ENCODE measurements at places on chromosomes 5 and 9.

- no peak for DNase-seq
These were observed 105.7 kb upstream of the KLF9 start for GRCh38 chr9:70519912-70520724.

GRCh38 chr9:83070261-83070660 lies 7.3 kb upstream of the RASEF start:
- no peak for DNase-seq

DNA sequence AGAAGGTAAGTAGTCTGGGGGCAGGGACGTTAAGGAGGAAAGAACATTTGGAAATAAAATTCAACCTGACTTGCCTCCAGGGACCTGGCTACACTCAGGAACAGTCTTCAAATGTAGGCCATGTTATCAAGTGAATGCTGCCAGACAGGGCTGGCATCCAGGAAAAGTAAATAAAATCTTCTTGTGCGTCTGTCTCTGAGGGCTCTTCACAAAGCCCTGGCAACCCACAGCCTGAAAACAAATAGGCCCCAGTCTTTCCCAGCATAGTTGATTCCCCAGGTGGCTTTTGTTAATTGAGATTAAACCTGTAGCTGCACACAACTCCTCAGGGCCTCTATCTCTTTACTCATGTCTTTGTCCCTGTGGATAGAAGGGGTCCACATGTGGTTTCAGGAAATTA lies 55.4 kb downstream of the STK32A start:
- DNase-seq = peak; percentile 88

- no peak for DNase-seq
These were observed 48.9 kb upstream of the SPIN1 start for GRCh38 chr9:88339317-88339716.

- DNase-seq = peak; percentile 35
These were observed 116.0 kb downstream of the NMUR2 start for GRCh38 chr5:152288917-152289595.

- DNase-seq = no peak
These were observed 79.9 kb upstream of the APC start for GRCh38 chr5:112657804-112658203.

GRCh38 chr5:73783828-73784227 lies 157.8 kb downstream of the ARHGEF28 start:
- peak; percentile 46 for DNase-seq

DNA sequence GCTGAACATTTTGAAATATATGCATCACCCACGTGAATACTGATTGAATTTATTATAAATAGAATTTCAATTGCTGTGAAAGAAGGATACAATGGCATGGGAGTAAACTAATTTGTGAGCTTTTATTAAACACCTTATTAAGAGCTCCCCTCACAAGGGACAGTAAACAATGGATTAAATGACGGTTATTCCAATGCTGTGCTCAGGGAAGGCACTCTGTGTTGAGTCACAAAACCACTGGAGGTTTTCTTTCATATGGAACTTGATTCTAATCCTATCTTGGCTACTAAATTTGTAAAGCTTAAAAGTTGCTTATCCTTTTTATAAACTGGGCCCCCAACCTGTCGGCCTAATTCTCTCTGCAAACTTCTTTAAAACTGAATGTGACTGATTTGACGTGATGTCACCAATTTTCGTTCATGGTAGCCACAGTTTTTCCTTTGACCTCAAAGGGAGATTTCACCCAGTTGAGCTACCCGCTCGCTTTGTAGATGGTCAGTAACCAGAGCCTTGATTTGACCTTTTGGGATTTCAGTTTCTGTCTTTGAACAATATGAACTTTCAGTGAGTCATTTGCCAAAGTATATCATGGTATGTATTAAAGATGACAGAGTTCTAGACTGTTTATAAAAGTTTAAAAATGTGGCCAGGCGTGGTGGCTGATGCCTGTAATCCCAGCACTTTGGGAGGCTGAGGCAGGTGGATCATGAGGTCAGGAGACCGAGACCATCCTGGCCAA lies 61.3 kb upstream of the PIK3R1 start:
- DNase-seq = no peak

GRCh38 chr9:88889386-88889785 lies 101.9 kb upstream of the S1PR3 start:
- DNase-seq = no peak

GRCh38 chr5:142433526-142434321 lies 108.9 kb upstream of the SPRY4 start:
- DNase-seq = no peak

DNA sequence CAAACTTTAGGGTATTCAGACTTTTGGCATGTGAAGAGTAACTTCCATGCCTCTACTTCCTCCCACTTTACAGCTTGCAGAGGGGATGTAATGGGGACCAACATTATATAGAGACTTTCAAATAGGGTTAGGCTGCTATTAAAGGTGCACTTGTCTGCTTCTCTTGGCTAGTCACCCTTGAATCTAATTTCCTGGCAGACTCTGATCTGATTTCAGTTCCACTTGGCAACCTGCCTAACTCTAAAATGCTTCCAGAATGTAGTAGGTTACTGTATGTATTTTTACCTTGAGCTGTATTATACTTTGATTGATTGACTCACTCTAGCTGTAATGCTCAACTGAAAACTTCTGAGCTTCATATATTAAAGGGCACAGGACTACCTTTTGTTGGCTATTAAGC lies 693.4 kb downstream of the KCTD16 start:
- no peak for DNase-seq

DNA sequence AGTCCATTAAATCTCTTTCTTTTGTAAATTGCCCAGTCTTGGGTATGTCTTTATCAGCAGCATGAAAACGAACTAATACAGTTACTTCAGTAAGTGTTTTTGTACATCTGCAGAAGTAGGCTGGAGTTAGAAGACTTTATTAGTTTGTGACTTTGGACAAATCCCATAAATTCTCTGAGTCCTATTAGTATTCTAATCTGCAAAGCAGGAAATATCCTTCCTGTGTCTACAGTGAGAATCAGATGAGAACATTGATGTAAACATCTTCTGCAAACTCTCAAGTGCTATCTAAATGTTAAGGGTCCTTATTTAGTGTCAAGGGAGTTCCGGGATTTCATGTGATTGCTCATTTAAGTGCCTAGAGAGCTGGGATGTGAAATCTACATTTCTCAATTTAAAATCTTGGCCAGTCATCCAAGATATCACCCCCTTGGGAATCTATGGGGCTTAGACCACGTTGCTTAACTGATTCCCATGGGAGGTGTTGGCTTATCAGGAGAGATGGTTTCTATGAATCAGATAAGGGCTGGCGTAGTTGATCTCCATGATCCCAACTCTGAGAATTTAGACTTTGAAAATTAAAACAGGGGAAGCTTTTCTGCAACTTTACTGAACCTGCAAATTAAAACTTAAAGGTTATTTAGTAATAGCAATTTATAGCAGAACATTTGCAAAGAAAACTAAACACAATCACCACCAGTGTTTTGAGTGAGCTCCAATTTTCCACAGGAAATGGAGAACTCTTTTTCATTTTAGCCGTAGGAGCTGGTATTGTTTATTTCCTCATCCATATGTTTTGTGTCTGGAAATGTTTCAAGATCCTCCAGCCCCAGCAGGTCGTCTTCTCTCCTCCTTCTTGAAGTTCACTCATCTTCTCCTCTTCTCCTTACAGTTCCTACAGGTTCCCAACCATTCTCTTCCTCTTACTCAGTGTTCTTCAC lies 241.6 kb upstream of the CD180 start:
- DNase-seq = no peak

- DNase-seq = no peak
These were observed 112.9 kb downstream of the KIAA0825 start for GRCh38 chr5:94505327-94506068.

- DNase-seq = no peak
These were observed 9.6 kb upstream of the KIF27 start for GRCh38 chr9:83930881-83931280.

DNA sequence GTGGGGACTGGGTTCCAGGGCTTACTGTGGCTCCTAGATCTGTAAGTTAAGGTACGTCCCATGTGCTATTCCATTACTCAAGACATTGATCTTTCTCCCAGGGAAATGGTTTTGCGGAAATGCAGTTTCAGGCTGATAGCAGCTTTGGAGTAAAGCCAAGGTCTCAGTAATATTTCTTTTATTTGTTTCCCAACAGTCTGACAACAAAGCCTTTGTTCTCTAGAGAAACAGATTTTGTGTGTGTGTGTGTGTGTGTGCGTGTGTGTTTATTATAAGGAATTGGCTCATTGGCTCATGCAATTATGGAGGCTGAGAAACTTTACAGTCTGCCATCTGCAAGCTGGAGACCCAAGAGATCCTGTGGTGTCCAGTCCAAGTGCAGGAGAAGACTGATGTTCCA lies 12.1 kb upstream of the POC5 start:
- DNase-seq = no peak

- DNase-seq = no peak
These were observed 2.2 kb upstream of the ANXA6 start for GRCh38 chr5:151159649-151160373.

DNA sequence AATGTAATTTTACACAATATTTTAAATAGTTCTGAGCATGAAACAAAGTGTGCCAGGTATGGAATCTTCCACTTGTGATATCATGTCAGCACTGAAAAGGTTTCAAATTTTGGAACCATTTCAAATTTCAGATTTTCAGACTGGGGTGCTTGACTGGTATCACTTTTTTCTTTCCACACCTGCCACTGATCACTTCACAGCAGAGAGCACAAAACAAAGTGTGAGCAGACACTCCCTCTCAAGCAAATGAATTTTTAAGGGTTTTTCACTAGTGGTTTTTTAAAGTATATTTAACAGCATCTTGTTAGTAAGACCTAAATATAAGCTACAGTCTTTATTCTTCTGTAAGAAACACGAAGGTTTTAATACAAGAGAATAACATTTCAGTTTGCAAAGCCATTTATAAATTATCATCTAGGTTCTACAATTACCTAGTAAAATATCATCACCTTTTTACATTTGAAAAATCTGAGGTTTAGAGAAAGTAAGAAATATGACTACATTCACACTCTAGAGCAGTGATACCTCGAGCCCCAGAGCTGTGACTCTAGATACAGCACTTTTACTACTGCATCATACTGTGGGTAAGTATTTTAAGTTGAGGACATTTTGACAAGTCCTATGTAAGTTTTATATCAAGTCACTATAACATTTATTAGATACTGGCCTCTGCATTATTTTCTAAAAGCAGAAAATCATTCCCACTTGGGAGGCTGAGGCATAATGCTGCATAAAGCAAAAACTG lies 14.6 kb downstream of the GOLPH3 start:
- no peak for DNase-seq

GRCh38 chr5:133668458-133668857 lies 56.1 kb upstream of the FSTL4 start:
- no peak for DNase-seq

GRCh38 chr9:79477955-79478771 lies 93.6 kb upstream of the TLE4 start:
- DNase-seq = peak; percentile 56

DNA sequence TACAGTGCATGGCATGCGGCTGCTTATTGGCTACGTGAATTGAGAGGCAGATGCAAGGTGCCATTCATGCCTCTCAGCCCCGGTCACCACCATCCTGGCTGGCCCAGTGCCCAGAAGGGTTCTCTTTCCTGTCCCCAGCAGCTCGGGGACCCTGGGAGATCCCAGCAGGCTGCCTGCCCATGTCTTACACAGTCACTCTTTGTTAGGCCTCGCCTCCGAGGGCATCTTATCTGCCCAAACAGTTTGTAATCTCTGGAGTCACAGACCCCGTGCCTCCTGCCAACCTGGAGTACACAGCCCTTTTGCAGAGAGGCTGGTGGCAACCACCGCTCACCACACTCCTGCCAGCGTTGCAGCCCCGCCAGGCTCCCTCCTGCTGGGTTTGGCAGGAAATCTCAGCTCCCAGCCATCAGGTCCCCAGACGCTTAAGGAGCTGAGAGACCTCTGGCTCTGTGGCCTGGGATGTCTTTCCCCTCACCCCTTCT lies 7.0 kb upstream of the AK1 start:
- no peak for DNase-seq

GRCh38 chr5:151181818-151182523 lies 24.4 kb upstream of the ANXA6 start:
- no peak for DNase-seq

DNA sequence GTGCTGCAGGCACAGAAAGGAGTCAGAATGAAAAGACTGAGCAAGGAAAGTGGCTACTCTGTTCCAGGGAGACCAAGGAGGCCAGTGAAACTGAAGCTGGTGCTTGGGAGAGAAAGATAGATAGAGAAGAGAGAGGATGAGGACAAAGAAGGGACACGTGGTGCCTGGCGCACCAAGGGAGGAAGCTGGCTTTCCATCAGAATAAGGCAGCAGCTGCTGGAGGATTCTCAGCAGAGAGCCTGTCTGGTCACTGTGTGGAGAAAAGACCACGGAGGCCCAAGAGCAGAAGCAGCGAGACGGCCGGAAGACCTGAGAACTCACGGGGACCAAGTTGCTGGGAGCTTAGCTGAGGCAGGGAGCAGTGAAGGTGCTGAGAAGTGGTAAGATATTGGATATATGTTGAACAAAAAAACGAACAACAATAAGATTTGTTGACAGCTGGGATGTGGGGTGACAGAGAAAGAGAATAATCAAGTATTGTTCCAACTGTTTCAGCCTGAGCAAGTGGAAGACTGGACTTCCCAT lies 116.1 kb downstream of the SEMA5A start:
- DNase-seq = no peak

DNA sequence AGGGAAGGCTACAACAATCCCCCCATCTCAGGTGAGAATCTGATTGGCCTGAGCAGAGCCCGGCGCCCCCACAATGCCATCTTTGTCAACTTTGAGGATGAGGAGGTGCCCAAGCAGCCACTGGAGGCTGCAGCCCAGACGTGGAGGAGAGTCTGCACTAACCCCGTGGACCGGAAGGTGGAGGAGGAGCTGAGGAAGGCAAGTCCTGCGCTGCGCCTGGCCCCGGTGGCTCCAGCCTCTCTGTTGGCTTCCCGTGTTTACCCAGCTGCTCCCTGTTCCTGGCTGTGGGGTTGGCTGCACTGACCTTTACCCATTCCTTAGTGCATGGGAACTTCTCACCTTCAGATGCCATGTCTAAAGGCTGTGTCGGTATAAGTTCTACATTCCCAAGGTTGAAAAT lies 11.0 kb upstream of the CEL start:
- DNase-seq = no peak

DNA sequence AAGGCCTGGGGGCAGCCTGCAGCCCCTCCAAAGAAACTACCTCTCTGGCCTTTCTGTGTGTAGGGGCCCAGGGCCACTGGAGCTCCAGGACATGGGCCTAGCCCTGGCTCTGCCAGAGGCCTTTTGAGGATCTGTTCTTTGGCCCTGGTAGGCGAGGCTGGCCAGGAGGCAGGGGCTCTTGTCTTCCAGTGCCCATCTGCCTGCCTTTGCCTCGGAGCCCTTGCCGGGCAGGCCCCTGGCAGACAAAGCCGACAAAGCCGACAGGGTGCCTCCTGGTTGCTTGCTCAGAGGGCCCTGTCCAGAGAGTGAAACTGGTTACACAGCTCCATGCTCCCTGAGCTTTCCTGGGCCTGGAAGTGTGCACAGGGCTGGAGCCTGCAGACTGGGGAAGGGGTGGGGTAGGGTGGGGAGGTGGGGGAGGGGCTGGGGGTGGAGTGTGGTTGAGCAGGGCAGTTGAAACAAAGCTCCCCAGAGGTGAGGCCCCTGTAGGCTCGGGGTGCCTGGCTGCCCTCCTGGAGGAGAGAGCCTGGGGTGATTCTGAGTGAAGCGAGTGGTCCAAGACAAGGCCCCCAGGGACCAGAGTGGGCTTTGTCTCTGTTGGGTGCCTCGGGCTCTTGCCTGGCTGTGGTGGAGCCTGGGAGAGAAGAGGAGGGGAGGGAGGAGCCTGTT lies 29.3 kb downstream of the PTPA start:
- DNase-seq = no peak
